ENCODE measurements at places on chromosomes 2 and 18.

- DNase-seq, result no peak
Measured at GRCh38 chr2:100820273-100820522, 259 bp downstream of the NPAS2 start.

GRCh38 chr2:165219481-165219880, 15.6 kb upstream of the SCN3A start:
- no peak for DNase-seq

DNA sequence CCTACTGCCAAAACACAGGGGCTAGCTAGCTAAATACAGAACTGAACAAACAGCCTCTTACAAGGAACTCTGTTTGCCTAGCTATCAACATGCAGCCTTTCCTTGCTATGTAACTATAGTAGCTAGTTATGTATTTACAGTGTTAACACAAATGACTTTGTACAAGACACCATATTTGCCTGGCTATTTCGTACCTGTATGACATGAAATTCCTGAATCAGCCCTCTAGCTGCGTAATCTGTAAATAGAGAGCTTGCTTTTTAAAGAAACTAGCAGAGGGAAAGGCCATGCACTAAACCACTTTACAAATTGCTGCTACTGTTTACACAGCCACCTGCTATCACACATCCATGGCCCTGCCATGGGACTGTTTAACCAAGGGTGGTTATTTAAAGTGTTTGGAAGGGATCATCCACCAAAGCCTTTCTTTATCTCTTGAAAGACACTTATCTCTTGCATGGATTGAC, 248.7 kb downstream of the TFCP2L1 start:
- no peak for DNase-seq

GRCh38 chr18:22290004-22290403, 120.6 kb downstream of the GATA6 start:
- DNase-seq, result no peak

DNA sequence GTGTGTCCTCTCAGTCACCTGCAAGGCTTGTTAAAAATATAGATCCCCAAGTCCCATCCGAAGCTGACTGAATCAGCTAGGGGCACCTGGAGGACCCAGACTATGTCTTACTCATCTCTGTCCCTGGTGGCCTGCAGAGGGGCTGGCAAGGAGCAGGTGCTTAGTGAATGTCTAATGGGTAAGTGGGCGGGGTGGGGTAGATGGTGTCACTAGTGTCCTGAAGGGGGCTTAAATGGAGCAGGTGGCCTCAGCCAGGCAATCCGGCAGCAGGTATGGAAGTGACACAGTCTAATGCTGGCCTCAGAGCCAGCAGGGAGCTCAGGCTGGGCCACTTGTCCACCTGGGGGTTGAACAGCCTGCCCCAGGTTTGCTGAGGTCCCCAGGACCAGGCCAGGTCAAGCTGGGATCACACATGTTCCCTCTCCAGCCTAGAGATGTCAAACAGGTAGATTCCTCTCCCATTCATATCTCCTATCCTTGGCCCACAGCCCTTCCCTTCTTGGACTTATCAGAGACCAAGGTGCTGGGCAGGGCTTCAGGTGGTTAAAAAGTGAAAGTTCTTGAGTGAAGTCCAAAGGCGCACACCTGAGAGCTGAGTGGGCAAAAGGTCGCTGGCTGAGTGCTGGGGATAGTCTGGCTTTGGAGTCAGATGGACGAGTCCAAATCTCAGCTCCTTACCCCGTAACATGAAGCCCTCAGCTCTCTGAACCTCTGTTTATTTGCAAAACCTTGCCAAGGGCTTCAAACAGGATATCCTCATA, 1.7 kb downstream of the STEAP3 start:
- DNase-seq, result no peak

DNA sequence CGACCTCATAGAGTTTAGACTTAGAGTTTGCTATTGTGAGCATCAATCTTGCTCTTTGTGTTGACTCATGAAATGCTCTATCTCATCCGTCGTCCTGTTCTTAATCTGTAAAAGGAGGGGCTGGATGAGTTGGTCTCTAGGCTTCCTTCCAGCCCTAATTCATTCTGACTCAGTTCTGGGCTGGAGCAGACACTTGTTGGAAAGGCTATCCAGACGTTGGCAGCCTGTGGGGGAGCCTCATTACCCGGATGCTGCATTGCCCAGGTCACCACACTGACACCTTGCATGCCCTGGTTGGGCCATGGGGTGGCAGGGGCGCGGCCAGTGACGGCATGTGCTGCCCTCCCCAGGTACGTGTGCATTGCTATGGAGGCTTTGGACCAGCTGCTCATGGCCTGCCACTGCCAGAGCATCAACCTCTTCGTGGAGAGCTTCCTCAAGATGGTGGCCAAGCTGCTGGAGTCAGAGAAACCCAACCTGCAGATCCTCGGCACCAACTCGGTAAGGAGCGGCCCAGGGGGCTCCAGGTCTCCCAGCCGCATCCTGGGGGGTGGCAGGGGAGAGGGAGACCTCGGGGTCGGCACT, 61.5 kb downstream of the EFR3B start:
- DNase-seq, result no peak

GRCh38 chr18:3966246-3966641, 488.9 kb downstream of the DLGAP1 start:
- DNase-seq, result no peak

DNA sequence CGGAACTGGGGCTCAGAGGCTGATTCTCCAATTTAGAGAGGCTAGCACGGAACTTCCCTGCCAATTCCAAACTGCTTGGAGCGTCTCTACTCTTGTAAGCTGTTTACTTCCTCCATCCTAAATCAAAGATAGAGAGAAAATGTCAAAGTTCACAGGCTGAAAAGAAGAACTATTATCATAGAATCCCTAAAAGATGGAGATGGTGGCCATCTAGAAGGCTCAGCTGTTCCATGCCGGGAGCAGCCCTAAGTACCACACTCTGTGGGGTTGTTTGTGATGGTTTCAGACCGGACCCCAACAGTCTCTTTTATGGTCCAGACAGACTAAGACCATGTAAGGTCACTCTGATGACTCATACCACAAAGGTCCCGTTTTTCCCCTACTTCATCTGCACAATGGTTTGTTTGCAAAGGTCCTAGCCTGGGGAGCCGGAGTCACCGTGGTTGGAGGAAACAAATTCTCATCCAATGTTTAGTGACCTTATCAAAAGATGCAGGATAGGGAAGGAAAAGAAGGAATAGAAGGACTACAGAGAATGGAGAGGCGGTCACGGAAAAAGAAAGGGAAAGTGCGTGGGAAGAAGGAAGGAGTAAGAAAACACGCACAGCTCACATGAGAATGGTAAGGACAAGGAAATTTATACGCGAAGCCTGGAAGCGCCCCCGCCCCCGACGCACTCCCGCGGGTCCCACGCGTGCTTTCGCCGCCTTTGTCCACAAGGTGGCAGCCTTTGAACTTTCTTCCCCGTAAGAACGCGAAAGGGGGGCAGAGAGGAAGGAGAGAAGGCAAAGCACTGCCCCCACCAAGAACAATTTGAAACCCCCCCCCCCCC, 453 bp upstream of the ANTXR1 start:
- DNase-seq, result no peak

- DNase-seq, result no peak
Measured at GRCh38 chr2:109519513-109519912, 94.3 kb downstream of the SEPTIN10 start.

- DNase-seq, result no peak
Measured at GRCh38 chr18:70523792-70524182, 234.9 kb downstream of the SOCS6 start.

GRCh38 chr2:234341306-234341985, 155.4 kb downstream of the ARL4C start:
- DNase-seq, result no peak

- DNase-seq, result no peak
Measured at GRCh38 chr2:45452866-45453265, 158.2 kb downstream of the SRBD1 start.

DNA sequence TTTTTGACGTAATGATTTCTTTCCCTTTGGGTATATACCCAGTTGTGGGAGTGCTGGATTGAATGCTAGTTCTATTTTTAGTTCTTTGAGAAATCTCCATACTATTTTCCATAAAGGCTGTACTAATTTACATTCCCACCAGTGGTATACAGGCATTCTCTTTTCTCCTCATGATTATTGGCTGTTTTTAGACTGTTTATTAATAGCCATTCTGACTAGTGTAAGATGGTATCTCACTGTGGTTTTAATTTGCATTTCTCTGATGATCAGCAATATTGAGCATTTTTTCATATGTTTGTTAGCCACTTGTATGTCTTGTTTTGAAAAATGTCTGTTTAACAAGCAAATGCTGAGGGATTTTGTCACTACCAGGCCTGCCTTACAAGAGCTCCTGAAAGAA, 9.2 kb upstream of the CD28 start:
- no peak for DNase-seq

GRCh38 chr2:50649626-50650402, 382.1 kb downstream of the NRXN1 start:
- DNase-seq, result no peak

- peak; percentile 73 for DNase-seq
Measured at GRCh38 chr18:80033181-80034067, 810 bp upstream of the RBFA start.

DNA sequence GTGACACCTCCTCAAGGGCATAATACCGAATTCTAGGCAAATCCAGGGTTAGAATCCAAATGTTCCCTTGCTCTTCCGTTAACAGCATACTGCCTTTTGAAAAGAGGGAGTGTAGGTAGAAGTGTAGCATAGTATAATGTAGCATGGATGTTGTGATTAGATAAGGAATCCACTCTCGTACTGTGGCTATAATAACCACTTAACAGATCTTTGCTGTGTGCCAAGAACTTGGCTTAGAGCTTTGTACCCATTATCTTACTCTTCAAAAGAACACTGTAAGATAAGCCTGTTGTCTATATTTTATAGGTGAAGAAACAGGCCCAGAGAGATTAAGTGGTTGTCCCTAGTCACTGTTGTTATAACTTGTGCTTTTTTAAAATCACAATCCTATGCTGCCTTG, 24.2 kb downstream of the WDR75 start:
- DNase-seq, result no peak

DNA sequence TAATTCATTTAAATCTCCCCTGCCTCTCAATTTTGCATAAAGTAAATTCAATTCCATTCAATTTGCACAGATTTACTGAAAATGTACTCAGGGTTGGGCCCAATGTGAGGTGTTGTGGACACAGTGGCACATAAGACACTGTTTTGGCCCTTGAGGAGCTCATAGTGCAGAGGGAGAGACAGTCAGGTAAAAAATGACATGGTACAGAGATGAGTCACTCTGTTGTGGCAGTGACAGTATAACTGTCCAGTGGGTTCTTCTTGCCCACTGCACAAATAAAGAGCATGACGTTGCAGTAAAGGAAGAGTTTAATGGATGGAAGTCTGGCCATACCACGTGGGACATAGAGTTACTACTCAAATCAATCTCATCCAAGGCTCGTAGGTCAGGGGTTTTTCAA, 400.3 kb upstream of the TRIB2 start:
- DNase-seq, result no peak

- DNase-seq, result no peak
Measured at GRCh38 chr2:142863485-142863961, 13.9 kb upstream of the KYNU start.

GRCh38 chr2:54574107-54574859, 118.2 kb downstream of the SPTBN1 start:
- peak; percentile 53 for DNase-seq

- DNase-seq, result no peak
Measured at GRCh38 chr2:60586081-60586480, 32.6 kb upstream of the BCL11A start.

GRCh38 chr18:6055711-6056110, 160.4 kb upstream of the TMEM200C start:
- DNase-seq, result no peak

GRCh38 chr2:29615183-29615582, 306.2 kb downstream of the ALK start:
- DNase-seq, result no peak

DNA sequence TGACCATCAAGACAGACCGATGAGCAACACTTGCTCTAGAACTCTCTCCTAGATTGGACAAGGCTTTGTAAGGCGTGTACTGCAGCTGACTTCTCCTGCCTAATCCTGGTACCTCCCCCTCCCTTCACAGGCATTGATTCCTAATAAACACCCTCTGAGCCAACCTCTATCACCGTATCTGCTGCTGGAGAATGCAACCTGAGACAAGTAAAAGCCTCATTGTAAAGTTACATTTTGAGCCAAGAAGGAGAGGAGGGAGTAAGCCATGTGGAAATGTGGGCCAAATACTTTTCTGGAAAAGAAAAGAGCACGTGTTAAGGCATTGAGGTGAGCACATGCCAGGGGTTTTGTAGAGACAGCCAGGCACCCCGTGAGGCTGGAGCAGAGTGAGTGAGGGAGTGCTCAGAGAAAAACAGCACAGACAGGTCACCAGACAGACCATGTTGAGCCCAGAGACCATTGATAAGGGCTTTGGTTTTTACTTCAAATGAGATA, 2.6 kb upstream of the WDFY1 start:
- no peak for DNase-seq

- DNase-seq, result no peak
Measured at GRCh38 chr2:3094999-3095958, 282.3 kb downstream of the EIPR1 start.

- DNase-seq, result peak; percentile 52
Measured at GRCh38 chr2:96870626-96871255, 861 bp upstream of the SEMA4C start.

- DNase-seq, result no peak
Measured at GRCh38 chr18:9685615-9685890, 22.5 kb upstream of the RAB31 start.

DNA sequence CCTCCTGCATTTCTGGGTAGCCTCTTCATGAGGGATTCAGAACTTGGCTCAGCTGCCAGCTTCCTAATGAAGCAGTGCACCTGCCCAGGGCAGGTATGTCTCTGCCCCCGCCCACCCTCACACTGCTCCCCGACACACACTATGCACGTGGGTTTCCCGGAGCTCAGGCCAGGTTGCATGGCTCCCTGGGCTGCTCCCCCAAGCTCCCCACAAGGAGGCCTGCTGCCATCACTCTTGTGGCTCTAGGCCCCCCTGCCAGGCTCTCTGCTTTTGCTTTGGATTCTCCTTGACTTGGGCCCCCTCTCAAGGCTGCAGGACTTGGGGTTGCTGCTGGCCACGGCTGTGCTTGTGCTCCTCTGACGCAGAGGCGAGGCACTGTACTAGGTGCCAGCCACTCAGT, 43.6 kb downstream of the ADD2 start:
- DNase-seq, result no peak

GRCh38 chr2:23940718-23941620, 706 bp downstream of the UBXN2A start:
- DNase-seq, result no peak

DNA sequence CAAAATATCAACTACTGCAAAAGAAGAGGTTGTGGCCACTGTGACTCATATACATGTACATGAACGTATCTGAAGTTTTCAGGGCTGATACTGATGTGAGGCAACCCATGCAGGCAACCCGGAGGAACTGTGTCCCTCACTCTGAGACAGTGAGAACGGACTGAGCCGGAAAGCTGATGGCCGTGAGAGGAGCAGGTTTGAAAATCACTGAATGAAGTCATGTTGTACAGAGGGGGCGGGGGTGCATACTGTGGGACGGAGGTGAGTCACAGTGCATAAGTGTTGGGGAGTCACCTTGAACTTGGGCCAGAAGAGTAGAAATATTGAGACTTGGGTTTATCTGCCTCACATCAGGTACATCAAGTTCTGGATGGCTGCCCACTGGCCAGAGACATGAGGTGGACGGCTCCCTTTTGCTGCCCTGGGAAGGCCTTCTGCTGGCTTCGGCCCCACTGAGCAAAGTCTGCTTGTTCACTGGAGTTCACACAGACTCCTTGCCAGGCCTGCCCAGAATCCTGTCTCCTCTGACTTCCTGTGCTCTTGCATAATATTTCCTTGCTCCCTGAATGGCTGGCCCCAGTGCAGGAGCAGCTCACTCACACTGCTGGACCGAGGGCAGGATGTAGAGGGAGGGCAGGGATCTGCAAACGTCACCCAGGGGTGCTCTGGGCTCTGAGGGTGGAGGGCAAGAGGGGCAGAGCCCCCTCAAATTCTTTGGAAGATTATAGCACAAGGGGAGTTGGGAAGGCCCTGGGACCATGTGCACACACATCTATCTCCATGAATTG, 18.1 kb downstream of the EPAS1 start:
- no peak for DNase-seq
